ENCODE measurements at places on chromosomes 7 and 10.

- no peak for DNase-seq
These were observed 2.9 kb downstream of the DEPP1 start for GRCh38 chr10:44975431-44976331.

GRCh38 chr10:113616244-113617074 is 47.4 kb downstream of the NRAP start:
- DNase-seq = no peak

GRCh38 chr10:17134737-17135260 is 5.2 kb upstream of the CUBN start:
- no peak for DNase-seq

DNA sequence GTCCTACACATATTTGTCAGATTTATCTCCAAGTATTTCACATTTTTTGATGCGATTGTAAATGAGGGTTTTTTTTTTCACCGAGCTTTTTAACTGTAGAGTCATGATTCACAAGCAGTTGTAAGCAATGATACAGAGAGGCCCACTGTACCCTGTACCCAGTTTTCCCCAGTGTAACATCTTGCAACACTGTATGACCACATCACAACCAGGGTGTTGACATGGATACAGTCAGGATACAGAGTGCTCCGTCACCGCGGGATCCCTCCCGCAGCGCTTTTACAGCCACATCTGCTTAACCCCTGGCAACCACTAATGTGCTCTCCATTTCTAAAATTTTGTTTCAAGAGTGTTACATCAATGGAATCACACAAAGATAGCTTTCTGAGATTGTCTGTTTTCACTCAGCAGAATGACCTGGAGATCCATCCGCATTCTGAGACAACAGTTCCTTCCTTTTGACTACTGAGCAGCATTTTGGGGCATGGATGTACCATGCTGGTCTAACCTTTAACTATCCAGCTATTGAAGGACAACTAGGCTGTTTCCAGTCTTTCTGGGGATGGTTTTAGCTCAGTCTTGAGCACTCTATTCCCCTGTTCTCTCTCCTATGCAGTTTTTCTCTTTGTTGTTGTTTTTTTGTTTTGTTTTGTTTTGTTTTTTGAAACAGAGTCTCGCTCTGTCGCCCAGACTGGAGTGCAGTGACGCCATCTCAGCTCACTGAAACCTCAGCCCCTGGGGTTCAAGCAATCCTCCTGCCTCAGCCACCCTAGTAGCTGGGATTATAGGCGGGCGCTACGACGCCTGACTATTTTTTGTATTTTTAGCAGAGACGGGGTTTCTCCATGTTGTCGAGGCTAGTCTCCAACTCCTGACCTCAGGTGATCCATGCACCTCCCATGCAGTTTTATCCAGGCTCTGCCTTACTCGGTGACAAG is 25.9 kb downstream of the GPRIN2 start:
- no peak for DNase-seq

GRCh38 chr7:151792086-151792485 is 84.8 kb downstream of the PRKAG2 start:
- no peak for DNase-seq

DNA sequence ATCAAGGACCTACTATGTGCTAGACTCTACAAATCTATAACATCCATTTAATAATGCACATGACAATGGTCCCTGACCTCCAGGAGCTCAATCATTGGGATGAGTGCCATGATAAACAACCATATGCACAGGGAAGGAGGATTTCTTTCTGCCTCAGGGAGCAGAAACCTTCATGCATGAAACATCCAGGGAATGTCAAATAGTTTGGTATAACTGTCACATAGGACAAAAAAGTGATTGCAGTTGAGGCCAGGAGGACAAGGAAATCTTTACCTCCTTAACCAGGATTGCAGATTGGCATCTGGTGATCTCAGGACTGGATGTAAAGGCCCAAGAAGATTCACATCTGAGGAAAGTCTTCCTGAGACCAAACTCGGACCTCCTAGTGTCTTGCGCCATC is 993.1 kb downstream of the KCNMA1 start:
- DNase-seq = no peak

DNA sequence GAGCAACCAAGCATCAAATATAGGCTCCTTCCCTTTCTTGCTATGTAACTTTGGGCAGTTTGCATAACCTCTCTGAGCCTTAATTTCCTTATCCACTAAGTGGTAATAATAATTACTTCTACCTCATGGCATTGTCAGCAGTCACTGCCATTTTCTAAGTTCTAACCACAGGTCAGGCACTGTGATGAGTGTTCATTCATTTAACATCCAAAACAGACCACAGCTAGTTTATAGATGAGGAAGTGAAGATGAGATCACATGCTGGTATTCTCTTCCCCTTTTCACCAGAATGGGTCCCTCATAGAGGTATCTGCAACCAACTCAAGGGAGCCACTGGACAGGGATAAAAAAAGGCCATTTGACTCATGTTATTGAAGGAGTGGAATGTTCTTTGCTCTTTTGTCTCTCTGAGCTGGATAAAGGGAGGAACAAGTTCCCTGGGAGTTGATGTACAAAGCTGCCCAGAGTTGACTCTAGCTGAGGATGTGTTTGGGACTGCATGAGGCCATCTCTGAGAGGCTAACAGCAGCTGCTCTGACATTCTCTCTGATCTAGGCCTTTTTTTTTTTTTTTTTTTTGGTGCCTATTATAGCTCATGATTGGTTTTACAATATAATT is 65.0 kb downstream of the DNAJC12 start:
- no peak for DNase-seq

GRCh38 chr10:26359670-26360069 is 78.5 kb upstream of the APBB1IP start:
- DNase-seq = no peak

GRCh38 chr7:128271471-128271941 is 30.4 kb downstream of the LEP start:
- DNase-seq = no peak

- peak; percentile 42 for DNase-seq
These were observed 2.6 kb downstream of the LDB1 start for GRCh38 chr10:102117391-102118159.

- no peak for DNase-seq
These were observed 16.1 kb downstream of the CCDC186 start for GRCh38 chr10:114157912-114158311.

DNA sequence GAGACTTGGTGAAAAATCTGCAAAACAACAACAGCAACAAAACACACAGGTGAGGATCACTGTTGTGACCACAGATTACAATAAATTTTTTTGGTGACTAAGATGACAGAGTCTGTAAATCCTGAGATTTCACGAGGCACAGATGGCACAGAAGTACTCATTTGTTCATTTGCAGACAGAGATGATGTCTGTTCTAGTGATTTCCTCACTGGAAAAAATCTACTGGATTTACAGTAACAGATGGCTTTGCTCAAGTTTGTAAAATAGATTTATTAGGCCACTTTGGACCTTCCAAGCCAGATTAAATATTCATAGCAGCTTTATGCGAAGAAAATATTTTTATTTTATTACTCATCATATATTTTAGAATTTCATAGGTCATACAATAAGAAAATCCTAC is 113.5 kb upstream of the IL6 start:
- DNase-seq = no peak

- no peak for DNase-seq
These were observed 460.5 kb upstream of the GHITM start for GRCh38 chr10:83678850-83679249.

DNA sequence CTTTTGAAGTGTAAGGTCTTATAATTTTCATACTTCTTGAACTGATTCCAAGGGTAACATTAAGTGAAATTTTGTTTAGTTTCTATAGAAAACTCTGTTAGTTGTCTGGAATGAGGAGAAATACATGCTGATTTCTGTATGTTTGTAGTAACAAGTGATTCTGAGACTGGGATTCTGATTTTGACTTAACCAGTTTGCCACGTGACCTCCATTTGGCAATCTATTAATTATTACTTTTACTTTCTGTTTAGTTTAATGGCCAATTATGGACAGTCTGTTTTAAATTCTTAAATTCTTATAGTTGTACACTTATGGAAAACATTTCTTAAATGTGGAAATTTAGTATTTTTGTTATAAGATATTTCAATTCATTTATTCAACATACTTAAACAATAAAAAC is 163.1 kb downstream of the ADK start:
- DNase-seq = no peak

GRCh38 chr7:15430911-15431310 is 130.9 kb downstream of the AGMO start:
- no peak for DNase-seq

- DNase-seq = no peak
These were observed 42.6 kb upstream of the STRIP2 start for GRCh38 chr7:129391546-129392171.

- DNase-seq = no peak
These were observed 25.9 kb downstream of the RNLS start for GRCh38 chr10:88557256-88557655.

GRCh38 chr10:63094405-63094804 is 38.7 kb upstream of the NRBF2 start:
- DNase-seq = no peak

GRCh38 chr7:33534833-33535232 is 370.5 kb upstream of the BMPER start:
- no peak for DNase-seq

GRCh38 chr7:82167558-82168314 is 275.8 kb downstream of the CACNA2D1 start:
- no peak for DNase-seq

GRCh38 chr10:62112963-62113362 is 155.7 kb downstream of the RTKN2 start:
- no peak for DNase-seq

- DNase-seq = peak; percentile 22
These were observed 1.9 kb downstream of the ACSL5 start for GRCh38 chr10:112375721-112376395.

DNA sequence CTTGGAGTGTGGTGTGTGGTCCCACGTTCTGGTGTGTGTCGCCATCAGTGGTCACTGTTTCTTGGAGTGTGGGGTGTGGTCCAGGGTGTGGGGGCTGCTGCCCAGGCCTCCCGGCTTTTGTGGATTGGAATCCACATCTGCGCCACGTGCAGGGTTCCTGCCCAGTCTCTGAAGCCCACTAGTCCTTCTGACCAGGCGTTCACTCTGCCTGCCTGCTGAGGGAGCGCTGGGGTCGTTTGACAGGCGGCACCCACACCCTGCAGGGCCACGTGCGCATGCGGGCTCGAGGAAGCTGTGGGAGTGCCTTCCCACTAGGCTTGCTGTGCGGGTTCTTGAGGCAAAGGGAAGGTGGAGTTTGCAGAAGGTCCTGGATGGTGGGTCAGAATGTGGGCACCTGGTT is 51.4 kb downstream of the INPP5A start:
- DNase-seq = no peak

DNA sequence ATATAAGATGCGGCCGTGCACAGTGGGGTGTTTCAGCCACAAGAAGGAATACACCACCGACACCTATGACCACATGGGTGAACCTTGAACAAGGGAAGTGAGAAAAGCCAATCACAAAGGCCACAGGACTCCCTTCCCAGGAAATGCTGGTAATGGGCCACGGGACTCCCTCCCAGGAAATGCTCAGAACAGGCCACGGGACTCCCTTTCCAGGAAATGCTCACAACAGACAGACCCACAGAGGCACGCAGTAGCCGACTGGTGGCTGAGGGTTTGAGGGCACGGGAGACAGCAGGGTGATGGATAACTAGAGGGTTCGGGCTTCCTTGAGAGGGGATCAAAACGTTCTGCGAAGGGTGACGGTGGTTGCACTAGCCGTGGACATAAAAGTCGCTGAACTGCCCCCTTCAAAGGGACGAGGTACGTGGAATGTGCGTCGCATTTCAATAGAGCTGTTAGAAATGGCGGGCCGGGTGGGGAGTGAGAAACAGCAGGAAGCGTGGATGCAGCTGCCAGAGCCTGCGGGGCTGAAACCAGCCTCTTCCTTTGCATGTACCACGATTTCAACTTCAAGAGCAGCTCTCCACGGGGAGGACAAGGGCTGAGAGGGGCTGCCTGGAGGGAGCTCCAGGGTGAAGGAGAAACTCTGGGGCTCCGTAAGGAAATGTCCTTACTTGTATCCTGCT is 274.0 kb downstream of the ELFN1 start:
- DNase-seq = no peak

DNA sequence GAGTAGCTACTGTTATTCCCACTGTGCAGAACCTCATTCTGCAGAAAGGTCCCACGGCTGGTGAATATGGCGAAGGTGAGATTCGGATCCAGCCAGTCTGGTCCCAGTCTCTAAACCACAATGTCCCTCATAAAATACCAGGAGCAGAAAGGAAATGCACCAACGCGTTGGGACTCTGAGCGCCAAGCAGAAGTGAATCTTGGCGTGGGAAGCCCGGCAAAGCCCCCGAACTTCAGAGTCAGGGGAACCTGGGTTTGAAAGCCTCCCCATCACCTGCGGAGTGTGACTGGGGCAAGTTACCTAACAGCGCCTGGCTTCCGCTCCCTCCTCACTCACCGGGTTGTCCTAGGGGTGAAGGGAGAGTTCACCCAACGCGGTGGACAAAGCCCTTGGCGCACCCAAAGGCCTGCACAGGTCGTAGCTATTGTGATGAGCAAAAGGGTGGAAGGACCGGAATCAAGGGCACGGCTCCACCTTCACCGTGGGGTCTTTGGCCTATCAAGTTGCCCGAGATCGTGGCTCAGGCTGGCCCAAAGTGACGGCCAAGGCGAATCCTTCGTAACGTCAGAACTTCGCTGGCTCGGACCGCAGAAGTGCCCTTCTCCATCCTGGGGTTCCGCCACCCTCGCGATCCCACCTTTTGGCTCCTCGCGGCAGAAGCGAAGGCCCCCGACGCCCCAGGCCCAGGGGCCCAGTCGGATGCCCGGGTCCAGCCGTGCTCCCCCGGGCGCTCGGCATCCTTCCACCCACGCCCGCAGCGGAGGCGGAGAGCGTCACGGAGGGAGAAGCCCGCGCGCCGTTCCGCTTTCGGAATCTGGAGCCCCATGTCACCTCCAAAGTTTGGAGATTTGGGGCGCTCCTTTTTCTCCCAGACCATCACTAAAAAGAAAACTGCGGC is 811 bp downstream of the RGS10 start:
- DNase-seq = peak; percentile 54

GRCh38 chr10:124663766-124664360 is 80.3 kb downstream of the FAM53B start:
- no peak for DNase-seq

DNA sequence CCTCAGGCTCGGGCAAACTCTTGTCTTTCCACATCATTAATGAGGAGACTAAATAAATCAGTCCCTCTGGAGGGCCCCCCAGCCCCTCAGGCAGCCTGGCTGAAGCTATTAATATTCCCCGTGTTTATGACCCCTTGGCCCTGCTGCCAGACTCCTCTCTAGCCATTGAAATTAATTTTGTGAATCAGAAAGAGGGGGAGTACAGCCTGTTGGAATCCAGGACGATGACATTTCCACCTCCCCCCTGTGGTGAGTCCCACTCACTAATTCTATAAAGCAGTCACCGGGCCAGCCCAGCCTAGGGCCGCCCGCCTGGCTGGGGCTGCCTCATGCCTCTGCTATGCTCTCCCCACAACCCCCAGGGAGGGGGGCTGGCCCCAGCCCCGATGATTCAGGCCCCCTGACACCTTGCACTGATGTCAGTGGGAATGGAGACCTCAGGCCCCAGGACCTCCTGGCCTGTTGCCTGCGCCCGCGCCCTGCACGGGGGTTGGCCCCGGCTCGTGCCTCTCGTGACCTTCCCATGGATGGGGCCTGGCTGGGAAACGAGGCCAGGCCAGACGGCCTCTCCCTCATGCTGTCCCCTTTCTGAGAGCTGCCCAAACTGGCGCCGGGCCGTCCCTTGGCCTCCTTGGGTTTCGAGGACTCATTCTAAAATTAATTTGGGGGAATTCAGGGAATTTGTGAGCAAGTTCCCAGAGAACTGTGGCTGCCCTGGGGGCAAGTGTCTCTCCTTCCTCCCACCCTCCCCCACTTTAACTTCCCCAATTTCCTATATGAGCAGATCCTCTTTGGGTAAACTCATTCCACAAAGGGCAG is 34.0 kb downstream of the TMEM270 start:
- DNase-seq = no peak
